ENCODE measurements at places on chromosomes 5 and 9. TPM values are rescaled to one million over a fixed set of nuclear protein-coding genes. Genes with fewer than 3 reads are reported as not detected.

Gene NMUR2
- not detected for total RNA-seq

Gene AQP3
- total RNA-seq: 0.39 TPM

Gene IL13
- total RNA-seq: under 0.01 TPM

Gene ARSI
- 2.0 TPM for total RNA-seq

Gene SPINK4
- not detected for total RNA-seq

Gene TAF11L4
- not detected for total RNA-seq

Gene ASTN2
- total RNA-seq: 5.5 TPM

Gene OR1Q1
- total RNA-seq: not detected

Gene FOXD4
- under 0.01 TPM for total RNA-seq

Gene LIX1
- total RNA-seq: not detected

Gene ADRA1B
- 0.37 TPM for total RNA-seq

Gene RIC1
- total RNA-seq: 27.6 TPM

Gene LMX1B
- not detected for total RNA-seq

Gene FUT7
- not detected for total RNA-seq

Gene ARHGEF39
- 1.5 TPM for total RNA-seq

Gene TAF11L14
- total RNA-seq: not detected

Gene NANS
- total RNA-seq: 83.0 TPM

Gene MARCHF11
- total RNA-seq: not detected

Gene SGCD
- total RNA-seq: 1.6 TPM

Gene SYK
- total RNA-seq: not detected

Gene CARD6
- total RNA-seq: 17.2 TPM

Gene MORN5
- not detected for total RNA-seq

Gene CDKN2B-AS1
- 11.7 TPM for total RNA-seq

Gene RGS7BP
- total RNA-seq: not detected

Gene FCN2
- total RNA-seq: not detected

Gene AGXT2
- total RNA-seq: not detected

Gene KIF12
- not detected for total RNA-seq

Gene CENPK
- 20.9 TPM for total RNA-seq

Gene RORB
- 1.2 TPM for total RNA-seq

Gene KDM4C
- total RNA-seq: 37.9 TPM

Gene STARD4
- total RNA-seq: 68.3 TPM

Gene BTNL3
- not detected for total RNA-seq

Gene SHC3
- total RNA-seq: 2.6 TPM

Gene DDX4
- not detected for total RNA-seq

Gene WHRN
- 0.78 TPM for total RNA-seq

Gene FBP2
- under 0.01 TPM for total RNA-seq

Gene PCDHA5
- under 0.01 TPM for total RNA-seq

Gene CATSPER3
- under 0.01 TPM for total RNA-seq

Gene ADAMTSL1
- 134 TPM for total RNA-seq

Gene HTR1A
- total RNA-seq: not detected

Gene PHF24
- total RNA-seq: not detected

Gene MPDZ
- total RNA-seq: 26.8 TPM

Gene AFAP1L1
- 8.2 TPM for total RNA-seq

Gene COL5A1
- total RNA-seq: 56.7 TPM

Gene TTC23L
- not detected for total RNA-seq

Gene MYMK
- total RNA-seq: not detected

Gene IRX1
- 9.6 TPM for total RNA-seq

Gene SPAAR
- 0.20 TPM for total RNA-seq

Gene SLC36A2
- not detected for total RNA-seq

Gene FER
- 20.2 TPM for total RNA-seq

Gene TRIM7
- total RNA-seq: 13.5 TPM
